NCI-H774 (cell line): ENCODE measurements at places on chromosomes 7 and 10.

DNA sequence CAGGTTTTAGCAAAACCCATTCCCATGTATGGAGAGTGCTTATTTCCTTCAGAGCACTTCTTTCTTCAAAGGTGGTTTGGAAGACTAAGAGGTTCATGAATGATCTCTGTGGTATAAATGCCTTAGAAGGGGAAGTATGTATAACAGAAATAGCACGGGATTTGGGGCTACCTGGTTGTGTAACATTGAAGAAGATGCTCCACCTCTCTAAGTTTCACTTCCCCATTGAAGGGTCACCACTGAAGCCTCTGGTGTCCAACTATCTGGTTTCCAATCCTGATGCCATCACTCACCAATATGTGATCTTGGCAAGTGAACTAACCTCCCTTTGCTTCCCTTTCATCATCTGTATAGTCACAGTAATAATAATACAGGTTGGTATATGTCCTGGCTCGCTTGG, 37.2 kb downstream of the CYCS start:
- no peak for DNase-seq

GRCh38 chr7:41169317-41169716, 533.6 kb downstream of the INHBA start:
- no peak for DNase-seq

DNA sequence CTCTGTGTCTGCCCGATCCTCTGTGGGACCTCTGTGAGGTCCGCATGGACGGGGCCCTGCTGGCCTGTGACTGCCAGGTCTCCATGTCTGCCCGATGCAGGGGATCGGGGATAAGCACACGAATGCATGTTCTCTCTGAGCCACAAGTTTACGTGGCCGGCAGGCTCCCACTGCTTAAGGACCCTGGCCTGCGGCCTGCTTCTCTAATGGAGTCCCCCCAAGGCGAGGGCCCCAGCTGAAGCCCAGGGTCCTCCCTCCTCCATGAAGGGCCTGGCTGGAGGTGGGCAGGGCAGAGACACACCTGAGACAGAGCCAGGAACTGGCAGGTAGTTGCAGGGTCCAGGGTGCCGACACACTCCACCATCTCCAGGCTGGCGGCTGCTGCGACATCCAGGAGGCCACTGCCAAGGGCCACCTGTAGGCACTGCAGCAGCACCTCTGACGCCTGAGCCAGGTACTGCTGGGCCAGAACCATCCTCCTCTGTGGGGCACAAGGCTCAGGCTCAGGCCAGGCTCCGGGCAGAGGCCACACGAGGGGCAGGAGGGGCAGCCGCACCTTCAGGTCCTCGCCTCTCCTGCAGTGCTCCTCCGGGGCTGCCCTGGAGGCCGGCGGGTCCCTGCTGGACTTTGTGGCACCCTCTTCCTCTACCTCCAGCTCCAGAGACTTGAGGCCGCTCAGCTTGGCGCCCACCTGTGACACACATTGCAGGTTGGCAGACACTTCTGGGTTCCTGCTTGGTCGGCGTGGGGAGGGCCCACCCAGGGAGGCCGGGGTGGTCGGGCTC, 60.9 kb upstream of the NKX6-2 start:
- DNase-seq = no peak

- no peak for DNase-seq
These were observed 41.7 kb downstream of the FAS start for GRCh38 chr10:89032141-89032891.

GRCh38 chr7:32161708-32162107, 91.5 kb upstream of the PDE1C start:
- DNase-seq = no peak

GRCh38 chr10:69209787-69210484, 10.2 kb upstream of the HKDC1 start:
- DNase-seq = no peak
